ENCODE measurements at places on chromosomes 2 and 18.
A peak's percentile ranks its signal among the peaks of the same experiment; 100 is the strongest.

DNA sequence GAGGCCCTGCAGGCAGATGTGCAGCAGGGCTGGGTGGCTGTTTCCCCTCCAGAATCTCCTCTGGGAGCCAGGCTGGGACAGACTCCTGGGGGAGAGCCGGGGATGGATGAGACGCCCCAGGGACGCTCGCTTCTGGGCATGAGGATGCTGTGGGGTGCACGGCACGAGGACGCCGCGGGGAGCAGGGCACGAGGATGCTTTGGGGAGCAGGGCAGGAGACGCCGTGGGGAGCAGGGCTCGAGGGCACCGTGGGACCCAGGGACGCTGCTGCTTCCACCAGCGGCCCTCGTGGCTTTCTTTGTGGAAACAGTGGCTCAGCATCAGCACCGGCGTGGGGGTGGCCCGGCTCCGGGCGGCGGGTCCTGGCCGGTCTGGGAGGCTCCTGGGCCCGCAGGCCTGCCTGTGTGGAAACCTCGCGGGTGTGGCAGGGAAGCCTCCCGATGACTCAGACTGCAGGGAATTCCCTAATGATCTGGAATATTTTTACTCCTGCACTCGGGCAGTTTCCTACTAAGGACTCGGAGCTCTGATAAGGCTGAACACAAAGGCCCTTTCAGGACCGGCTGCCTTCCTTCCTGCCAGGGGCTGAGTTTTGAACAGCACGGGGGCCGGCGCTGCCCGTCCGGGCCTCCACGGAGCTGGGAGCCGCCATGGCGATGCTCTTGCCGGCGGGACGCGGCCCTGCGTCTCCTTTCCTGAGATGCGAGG, 62.6 kb downstream of the NFATC1 start:
- no peak for DNase-seq

GRCh38 chr2:35463805-35464596, 891.6 kb upstream of the CRIM1 start:
- DNase-seq: no peak

- DNase-seq: no peak
Observed at GRCh38 chr2:37569986-37570679, 101.3 kb downstream of the CDC42EP3 start.

DNA sequence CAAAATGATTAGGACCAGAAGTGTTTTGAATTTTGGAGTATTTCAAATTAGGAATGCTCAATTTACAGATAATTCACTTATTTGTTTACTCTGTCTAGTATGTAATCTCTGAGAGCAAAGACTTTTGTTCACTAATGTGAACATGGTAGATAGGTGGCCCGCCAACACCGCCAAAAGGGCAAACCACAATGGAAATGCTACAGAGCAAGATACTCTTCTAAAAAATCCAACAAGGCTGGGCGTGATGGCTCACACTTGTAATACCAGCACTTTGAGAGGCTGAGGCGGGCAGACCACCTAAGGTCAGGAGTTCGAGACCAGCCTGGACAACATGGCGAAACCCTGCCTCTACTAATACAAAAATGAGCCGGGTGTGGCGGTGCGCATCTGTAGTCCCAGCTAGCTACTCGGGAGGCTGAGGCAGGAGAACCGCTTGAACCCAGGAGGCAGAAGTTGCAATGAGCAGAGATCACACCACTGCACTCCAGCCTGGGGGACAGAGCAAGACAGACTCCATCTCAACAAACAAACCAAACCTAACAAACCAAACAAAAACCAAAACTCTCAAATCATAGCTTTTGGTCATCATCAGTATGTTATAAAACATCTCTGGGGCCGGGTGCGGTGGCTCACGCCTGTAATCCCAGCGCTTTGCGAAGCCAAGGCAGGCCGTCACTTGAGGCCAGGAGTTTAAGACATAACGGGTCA, 2.4 kb downstream of the CCT4 start:
- DNase-seq: no peak

DNA sequence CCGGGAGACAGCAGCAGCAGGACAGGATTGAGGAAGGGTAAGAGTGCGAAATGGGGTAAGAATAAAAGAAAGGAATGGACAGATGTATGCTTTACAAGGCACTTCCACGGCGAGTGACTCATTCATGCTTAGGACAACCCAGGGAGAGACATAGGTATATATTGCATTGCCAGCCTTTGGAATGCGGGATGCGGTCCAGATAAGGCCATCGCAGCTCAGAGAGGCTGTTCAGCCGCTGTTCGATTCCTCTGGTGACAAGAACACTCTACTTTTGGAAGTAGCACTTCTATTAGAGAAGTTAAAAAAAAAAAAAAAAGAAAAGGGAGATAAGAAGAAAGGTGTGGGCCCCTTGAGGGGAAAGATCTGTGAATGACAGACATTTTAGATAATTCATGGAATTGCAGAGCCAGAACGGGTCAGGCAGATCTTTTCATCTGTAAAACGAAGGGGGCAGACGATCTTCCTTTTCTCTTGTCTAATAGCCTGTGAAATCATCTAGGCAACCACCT, 819 bp upstream of the NCOA1 start:
- no peak for DNase-seq

DNA sequence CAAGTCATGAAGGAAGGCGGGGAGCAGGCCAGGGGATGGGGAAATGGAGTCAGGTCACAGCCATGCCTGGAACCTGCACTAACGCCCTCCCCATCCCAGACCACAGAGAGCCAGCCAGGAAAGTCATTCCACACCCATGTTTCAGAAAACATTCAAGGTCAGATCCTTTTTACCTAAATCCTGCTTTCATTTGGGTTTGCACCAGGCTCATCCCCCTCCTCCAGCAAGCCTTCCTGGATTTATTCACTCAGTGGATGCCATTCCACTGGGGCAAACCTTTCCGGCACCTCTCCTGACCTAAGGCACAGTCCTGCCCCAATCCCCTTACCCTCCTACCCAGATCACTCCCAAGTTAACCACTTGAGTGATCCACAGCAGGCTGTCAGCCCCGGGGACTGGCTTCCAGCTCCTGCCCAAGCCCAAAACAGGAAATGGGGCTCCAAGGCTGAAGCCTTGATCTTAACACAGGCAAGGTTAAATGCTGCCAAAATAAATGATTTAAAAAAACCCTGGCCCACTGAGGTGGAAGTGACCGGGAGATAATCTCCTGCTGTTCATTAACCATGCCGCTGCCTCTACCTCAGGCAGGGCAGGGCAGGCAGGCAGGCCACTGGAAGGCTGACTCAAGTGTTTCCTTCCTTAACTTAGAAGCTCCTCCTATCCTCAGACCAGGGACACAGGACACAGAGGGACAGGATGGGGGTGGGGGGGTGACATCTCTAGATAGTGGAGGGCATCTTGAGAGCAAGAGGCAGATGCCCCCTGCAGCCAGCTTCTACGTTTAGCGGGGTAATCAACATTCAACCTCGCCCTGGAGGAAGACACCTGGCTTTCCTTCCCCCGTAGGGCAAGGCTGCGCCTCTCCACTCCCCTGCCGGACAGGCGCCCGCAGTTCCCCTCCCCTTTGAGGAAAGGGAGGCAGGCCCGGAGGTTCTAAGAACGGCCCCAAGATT, 1.4 kb downstream of the RAB11FIP5 start:
- DNase-seq: no peak

DNA sequence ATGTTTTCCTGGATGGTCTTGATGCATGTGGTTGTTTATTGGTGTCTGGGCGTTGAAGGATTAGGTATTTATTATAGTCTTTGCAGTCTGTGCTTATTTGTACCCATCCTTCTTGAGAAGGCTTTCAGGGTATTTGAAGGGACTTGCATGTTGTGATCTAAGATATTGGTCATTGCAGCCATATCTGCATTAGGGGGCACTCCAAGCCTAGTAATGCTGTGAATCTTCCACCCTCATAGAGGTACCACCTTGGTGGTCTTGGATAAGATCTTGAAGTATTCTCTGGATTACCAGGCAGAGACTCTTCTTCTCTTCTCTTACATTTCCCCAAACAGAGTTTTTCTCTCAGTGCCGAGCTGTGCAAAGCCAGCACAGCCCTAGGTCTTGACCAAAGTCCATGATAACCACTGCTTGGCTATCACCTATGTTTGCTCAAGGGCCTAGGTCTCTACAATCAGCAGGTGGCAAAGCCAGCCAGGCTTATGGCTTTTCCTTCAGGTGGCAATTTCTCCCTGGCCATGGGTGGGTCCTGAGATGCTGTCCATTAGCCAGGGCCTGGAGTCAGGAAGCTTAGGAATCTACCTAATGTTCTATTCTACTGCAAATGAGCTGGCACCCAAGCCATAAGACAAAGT, 15.4 kb upstream of the PPP1R1C start:
- no peak for DNase-seq

DNA sequence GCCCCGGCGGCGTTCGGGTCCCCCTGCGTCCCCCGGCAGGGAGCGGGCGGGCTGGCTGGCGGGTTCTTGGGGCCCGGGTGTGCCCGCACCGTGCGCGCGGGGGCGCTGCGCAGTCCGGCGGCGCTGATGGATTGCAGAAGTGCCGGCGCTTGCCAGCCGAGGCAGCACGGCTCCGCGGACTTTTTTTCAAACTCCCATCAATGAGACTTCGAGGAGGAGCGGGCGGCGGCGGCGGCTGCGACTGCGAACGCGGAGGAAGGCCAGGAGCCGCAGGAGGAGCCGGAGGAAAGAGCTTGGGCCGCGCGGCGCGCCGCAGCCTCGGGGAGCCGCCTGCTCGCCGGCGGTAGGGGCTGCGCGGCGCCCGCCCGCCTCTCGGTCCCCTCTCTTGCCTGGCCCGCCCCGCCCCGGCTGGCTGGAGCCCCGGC, at the start of gene GLI2:
Gene GLI2, plus strand, starts transcription at position 123 of the 425 bp plus-strand sequence. CDS start 61,453 bp downstream, outside the sequence.
- DNase-seq: peak; percentile 71

GRCh38 chr2:209460151-209460761, 36.4 kb downstream of the MAP2 start:
- no peak for DNase-seq

DNA sequence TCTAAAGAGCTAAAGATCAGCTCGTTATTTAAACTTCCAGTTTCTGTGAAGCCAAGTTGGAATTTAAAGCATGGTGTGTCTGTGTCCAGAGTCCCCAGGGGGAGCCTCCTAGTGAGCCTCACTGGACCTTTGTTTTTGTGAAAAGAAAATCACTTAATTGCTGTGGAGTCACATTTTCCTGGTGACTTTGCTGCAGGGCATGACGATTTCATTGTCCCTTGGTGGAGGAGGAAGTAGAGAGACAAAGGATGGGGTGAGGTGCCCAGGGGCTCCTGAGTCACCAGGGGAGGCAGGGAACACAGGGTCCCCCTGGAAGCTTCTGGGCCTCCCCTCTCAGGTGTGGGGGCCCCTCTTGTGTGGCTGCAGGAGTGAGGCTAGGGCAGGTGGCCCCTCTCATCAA, 19.7 kb downstream of the ATP6V1C2 start:
- peak; percentile 13 for DNase-seq
